SK-N-SH treated with all-trans-retinoic acid at 6 μM for 48 hours (cell line): ENCODE measurements at places on chromosomes 3 and 15.

- ATAC-seq = peak; percentile 95
These were observed 18.1 kb upstream of the SCN10A start for GRCh38 chr3:38834110-38834509.

DNA sequence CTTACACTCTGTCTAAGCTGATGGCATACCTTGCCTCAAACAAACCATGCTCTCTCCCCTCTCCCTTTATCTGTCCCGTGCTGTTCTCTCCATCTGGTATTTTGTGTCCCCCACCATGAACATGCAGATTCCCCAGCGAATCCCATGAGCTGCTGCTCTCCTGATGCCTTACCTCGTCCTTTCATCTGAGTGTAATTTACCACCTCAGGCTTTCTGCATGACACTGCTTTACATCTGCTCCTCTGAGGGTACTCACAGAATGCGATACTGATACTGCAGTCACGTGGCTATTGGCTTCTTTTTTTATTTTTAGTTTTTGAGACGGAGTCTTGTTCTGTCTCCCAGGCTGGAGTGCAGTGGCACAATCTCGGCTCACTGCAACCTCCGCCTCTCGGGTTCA is 341.7 kb downstream of the PTPRG start:
- no peak for ATAC-seq

DNA sequence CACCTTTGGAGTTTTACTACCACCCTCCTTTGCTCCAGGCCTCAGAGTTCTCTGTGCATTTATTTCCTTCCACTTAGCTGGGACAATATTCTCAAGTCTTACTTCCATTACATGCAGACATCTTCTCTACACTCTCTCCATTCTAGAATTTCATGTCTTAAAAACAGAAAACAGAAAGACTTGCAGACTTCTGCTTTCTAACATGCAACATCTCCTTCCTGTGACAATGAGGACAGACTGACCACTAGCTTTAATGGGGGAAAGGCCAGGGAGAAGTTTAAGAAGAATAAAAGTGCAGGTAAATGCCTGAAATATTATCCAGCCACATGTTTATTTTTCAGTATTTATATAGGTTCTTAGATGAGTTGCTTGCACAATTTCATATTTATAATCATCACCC is 17.1 kb upstream of the CSTA start:
- ATAC-seq = no peak

DNA sequence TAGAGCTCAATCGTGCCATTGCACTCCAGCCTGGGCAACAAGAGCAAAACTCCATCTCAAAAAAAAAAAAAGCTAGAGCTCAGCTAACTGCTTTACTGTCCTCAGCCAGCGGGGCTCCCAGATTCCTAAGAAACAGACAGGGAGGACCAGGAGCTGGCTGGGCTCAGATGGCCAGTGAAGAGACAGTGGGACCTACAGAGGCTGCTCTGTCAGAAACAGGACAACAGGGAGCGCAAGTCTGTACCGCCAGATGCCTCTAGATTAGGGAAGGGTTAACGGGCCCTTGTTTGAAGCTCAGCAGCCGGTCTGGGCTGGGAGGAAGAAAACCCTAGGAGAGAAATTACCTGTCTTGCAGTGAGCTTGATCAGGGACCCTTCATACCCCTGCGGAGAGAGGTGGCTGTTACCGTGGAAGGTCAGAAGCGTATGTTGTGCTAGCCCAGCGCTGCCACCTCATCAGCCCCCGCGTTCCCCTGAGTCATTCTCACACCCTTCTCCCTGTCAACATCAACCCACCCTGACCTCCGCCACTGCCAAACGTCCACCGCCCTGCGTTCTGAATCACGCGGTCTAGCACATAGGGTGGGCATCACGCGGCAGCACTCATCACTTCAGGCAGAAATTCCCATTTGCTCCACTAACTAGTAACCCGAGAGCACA is 25.3 kb downstream of the RBPMS2 start:
- peak; percentile 88 for ATAC-seq

- ATAC-seq = peak; percentile 90
These were observed at the start of gene MLH1 for GRCh38 chr3:36993326-36994283. Gene MLH1 (plus strand): TSS chr3:36993518. CDS start chr3:36993548, 30 bp downstream.

GRCh38 chr3:185988080-185988815 is 50.4 kb upstream of the TRA2B start:
- ATAC-seq = no peak

- peak; percentile 54; the same call in 2 of the 3 replicates for ATAC-seq
These were observed 810.3 kb downstream of the VGLL3 start for GRCh38 chr3:86180696-86181095.

DNA sequence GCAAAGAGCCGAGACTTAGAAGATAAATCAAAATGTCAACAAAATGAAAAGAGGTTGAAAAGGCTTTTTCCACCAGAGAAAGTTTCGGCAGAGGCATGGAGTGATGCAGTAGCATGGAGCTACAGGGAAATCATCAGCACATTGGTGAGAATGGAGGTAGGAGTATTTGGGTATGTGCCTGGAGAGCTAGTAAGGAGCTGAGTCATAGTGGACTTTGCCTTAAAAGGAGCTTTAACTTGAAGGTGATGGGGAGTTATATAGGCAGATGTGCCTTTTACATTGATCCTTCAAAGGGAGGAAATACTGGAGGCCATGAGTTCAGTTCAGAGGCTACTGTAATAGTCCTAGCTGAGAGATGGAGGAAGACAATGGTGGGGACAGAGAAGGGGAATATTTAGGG is 44.3 kb downstream of the IL5RA start:
- no peak for ATAC-seq

DNA sequence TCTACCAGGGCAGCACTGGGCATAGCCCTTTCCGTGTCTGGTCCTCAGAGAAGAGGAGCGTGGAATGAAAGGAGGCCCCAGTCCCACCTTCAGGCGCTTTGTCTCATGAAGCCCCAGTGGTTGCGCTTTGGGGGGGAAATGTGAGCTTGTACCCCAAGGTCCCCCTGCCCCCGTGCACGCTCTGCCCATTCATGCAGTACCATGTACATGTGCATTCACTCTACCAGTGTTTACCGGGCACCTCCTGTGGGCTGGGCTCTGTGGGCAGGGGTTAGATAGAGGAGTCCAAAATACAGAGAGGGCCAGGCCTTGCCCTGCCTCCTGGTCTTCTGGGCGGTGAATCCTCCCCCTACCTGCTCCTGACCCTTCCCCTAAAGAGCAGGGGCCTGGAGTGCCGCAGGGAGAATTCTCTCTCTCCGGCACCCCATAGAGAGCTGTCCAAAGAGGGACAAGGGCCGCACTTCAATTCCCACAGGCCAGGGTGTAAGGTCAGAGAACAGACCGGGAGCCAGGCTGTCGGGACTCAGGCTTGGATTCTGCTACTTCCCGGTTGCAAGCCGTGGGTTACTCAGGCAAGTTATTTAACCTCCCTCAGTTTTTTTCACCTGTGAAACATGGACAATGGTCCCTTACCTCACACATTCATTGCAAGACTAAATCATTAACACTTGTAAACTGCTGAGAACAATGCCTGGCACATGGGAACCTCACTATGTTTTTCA is 153.4 kb downstream of the MEGF11 start:
- ATAC-seq = no peak

GRCh38 chr3:189964623-189965332 is 155.9 kb downstream of the P3H2 start:
- no peak for ATAC-seq

DNA sequence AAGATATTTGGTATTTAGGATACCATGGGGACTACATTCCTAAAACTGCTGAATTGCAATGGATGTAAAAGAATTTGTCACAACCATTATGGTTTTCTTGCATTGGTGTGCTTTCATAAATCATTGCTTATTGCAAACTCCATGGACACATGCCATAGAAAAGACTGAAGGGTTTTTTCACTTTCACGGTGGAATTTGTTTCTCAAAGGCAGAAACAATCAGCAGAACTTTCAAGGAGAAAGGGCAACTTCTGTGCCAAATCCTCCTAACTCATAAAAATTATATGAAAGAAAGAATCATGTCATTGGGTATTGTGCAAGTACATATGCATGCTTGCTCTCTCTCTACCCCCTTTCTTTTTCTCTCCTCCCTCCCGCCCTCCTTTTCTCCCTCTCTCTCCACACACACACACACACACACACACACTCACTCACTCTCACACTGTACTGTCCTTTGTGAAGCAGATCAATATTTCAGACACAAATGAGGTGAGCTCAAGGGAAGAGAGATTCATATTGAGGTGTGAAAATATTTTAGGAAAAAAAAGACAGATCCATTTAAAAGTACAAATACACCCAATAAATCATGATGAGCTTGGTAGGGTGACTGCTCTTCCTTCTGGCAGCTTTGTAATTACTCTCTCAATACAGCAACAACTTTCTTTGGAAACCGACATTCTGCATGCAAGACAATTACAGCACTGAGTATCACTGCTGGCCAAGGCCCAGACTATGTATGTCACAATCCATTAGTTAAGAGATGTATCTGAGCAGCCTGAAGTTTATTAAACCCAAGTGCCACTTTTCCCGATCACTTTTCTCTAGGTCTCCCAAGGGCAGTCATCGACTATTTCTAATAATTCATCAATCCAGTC is 492.6 kb downstream of the TUSC7 start:
- peak; percentile 68; the same call in 2 of the 3 replicates for ATAC-seq

DNA sequence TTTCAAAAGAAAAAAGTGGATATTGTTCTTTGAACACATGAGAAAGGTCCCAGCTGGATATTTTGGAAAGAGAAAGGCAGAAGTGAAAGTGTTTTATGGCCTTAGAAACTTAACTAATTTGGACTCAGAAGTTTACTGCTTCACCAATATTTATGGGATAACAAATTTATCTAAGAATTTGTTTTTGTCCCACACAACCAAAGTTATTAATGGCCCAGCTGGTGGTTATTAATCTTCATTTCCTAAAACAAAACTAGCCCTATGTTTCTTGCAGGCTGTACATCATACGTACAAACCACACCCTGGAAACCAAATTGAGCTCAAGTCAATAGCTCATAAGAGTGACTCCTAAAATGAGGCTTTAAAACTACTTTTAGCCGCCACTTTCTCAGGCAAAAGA is 372.9 kb upstream of the LMCD1 start:
- no peak for ATAC-seq

GRCh38 chr15:50500352-50500751 is 46.1 kb downstream of the USP50 start:
- no peak for ATAC-seq
